ENCODE measurements at places on chromosomes 7 and 10. TPM values are rescaled to one million over a fixed set of nuclear protein-coding genes. Genes with fewer than 3 reads are reported as not detected.

GRCh38 chr10:103979530-103979929 lies 12.6 kb downstream of the SLK start:
- no peak for DNase-seq

The TAS2R3 gene
- not detected for total RNA-seq

The PARP12 gene
- total RNA-seq = 11.7 TPM

DNA sequence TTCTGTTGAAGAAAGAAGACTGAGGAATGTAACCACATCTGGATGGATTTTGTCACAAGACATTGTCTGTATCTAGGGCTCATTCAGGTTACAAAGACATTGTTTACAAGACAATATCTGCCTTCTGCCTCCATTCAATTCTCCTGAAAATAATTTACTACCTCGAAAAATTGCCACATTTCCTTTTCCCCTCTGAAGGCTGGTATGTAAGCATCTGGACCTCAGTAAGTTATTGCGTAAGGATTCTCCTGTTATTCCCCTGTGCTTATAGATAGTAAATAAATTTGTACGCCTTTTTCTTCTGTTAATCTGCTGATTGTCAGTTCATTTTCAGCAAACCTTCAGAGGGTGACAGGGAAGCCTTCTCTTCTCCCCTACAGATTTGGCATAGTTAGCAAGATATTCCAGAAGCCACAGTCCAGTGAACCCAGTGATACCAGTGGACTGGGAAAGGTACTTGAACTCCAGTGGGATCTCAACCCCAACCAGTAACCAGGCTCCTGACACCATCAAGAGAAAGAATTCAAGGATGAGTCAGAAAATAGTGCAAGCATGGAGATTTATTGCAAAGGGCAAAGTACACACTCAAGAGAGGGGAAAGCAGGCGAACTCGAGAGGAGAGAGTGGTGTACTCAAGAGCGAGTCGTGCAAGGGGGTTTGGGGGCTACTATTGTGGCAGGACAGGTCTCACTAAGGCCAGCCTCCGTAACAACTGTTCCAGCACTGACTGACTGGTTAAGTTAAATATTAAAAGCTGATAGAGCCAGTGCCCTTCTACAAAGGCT lies 706.9 kb upstream of the GHITM start:
- DNase-seq = no peak

- no peak for DNase-seq
Measured at GRCh38 chr10:98758463-98758862, 311.7 kb upstream of the HPS1 start.

GRCh38 chr10:92742331-92743228 lies 52.8 kb downstream of the HHEX start:
- no peak for DNase-seq

The KLF14 gene
- total RNA-seq = 0.20 TPM

DNA sequence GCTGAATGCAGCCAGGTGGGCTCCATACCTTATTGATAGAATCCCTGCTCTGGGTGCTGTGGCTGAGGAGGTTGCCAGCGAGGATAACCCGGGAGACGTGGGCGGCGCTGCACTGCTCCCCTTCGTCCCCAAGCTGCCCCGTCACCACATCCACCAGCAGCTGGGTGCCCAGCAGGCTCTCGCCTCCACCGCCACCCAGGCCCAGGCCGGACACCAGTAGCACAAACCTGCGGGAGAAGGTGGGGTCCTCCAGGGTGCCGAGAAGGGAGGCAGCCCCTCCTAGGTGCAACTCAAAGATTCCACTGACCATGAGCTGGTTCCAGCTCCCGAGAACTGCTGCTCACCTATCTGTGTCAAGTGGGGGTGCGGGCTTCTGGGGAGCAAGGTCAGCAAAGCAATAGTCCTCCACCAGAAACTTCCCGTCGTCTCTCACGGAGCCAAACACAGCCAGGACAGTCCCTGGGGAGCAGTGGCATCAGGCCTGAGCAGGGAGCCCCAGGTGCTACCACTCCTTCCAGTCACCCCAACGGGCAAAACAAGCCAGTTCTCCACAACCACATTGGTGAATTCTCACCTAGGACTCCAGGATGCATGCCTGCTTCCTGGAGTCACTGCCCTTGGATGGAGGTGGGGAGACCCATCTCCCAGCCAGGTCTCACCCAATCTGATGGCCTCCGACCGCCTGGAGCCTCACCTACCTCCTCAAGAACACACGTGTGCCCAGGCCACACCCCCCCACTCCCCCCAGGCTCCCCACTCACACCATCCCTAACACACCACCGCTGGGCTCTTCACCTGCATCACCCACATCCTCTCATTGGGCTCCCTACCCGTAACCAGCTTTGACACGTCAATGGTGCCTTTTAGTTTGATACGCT lies 6.3 kb downstream of the POLD2 start:
- no peak for DNase-seq

The GNG11 gene
- 22.9 TPM for total RNA-seq

- DNase-seq = no peak
Measured at GRCh38 chr7:75965617-75966016, 28.8 kb downstream of the TMEM120A start.

DNA sequence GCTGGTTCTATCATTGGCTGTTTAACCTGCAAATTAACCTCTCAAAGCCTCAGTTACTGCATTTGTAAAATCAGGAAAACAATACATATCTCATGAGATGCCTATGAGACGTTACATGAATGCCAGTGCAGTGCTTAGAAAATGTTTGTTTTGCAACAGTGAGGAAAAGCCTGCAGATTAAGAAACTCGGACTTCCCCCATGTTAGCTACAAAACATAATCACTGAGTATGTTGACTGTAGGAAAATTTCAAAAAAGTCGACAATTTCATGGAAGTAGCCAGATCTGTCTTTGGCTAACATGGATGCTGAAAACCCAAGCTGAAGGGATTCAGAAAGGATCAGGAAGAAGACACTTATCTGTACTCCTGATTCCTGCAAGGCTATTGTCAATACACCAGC lies 121.4 kb downstream of the TRIL start:
- DNase-seq = no peak

- no peak for DNase-seq
Measured at GRCh38 chr10:84521013-84521412, 192.6 kb downstream of the CCSER2 start.

Measured in HT1080 (cell line).